ENCODE measurements at places on chromosomes 12 and 14. TPM values are rescaled to one million over a fixed set of nuclear protein-coding genes. Genes with fewer than 3 reads are reported as not detected.

DNA sequence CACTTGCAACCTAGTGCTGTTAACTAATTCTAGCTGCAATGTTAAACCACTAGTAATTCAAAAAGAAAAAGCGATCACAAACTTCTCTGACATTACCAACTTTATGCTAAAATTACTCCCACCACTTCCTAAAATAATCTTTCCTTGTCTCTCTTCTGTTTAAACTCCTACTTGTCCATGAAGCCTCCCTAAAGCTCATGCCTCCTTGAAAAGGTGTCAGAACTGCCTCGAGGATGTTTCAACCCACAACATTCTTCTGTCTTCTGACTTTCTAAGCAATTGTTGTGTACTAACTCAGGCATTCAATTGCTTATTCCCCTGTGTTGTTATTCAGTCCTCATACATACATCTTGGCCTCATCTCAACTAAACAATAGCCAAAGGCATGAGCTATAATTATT, 5.9 kb downstream of the GNPTAB start:
- no peaks in the 10 kb centered on the region for H3K36me3 ChIP-seq
- no peak overlapping the region for H3K4me3 ChIP-seq
- no peak overlapping the region for H3K27ac ChIP-seq
- no peak for DNase-seq
- no peaks in the 10 kb centered on the region for H3K27me3 ChIP-seq

GRCh38 chr14:101359221-101360053, 201.9 kb upstream of the DIO3 start:
- H3K4me3 ChIP-seq = no peak overlapping the region
- no peaks in the 10 kb centered on the region for H3K27me3 ChIP-seq
- H3K27ac ChIP-seq = peak overlapping the region; percentile 71
- no peak for DNase-seq
- H3K4me1 ChIP-seq = peaks cover 5% of the 10 kb centered on the region

- H3K27me3 ChIP-seq = no peaks in the 10 kb centered on the region
- no peak overlapping the region for H3K27ac ChIP-seq
- no peaks in the 10 kb centered on the region for H3K36me3 ChIP-seq
- H3K4me3 ChIP-seq = no peak overlapping the region
- DNase-seq = no peak
- H3K4me1 ChIP-seq = no peaks in the 10 kb centered on the region
Measured at GRCh38 chr12:24487606-24488005, 461.3 kb downstream of the BCAT1 start.

GRCh38 chr12:25058012-25058411, 109.1 kb upstream of the BCAT1 start:
- no peak overlapping the region for H3K4me3 ChIP-seq
- no peak for DNase-seq
- no peaks in the 10 kb centered on the region for H3K36me3 ChIP-seq
- no peaks in the 10 kb centered on the region for H3K27me3 ChIP-seq
- H3K4me1 ChIP-seq = peaks cover 8% of the 10 kb centered on the region

GRCh38 chr12:107590814-107591375, 94.7 kb upstream of the PWP1 start:
- H3K4me1 ChIP-seq = no peaks in the 10 kb centered on the region
- no peaks in the 10 kb centered on the region for H3K36me3 ChIP-seq
- no peak for DNase-seq

GRCh38 chr12:51442324-51442723, 17.7 kb downstream of the SLC4A8 start:
- no peaks in the 10 kb centered on the region for H3K4me1 ChIP-seq
- H3K27me3 ChIP-seq = no peaks in the 10 kb centered on the region
- no peaks in the 10 kb centered on the region for H3K36me3 ChIP-seq
- DNase-seq = no peak
- H3K27ac ChIP-seq = no peak overlapping the region

DNA sequence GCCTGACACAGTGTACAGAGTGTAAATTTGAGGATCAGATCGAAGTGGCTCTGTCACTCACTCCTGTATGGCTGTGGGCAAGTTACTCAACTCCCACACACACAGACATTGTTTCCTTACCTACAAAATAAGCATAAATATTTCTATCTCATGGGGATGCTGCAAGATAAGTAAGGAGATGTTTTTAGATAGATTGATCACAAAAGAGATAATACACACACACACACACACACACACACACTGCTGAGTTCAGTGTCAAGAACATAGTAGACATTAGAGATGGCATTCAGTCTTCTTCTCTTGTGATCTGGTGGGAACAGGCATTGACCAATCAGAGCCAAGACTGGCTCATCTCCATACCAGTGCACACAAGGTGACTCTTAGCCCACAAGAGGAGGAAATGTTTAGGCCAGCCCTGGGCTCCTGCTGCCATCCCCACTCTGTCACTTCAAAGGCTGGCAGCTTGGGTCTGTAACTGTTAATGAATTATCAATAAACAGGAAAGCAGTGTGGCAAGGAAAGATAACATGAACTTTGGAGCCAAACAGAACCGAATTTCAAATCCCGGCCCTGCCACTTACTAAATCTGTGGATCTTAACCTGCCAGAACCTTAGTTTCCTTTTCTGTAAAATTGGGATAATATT, 3.4 kb upstream of the RNASE8 start:
- H3K4me3 ChIP-seq = no peak overlapping the region
- peaks cover 7% of the 10 kb centered on the region for H3K4me1 ChIP-seq
- no peaks in the 10 kb centered on the region for H3K36me3 ChIP-seq
- no peak for DNase-seq
- H3K27me3 ChIP-seq = no peaks in the 10 kb centered on the region

DNA sequence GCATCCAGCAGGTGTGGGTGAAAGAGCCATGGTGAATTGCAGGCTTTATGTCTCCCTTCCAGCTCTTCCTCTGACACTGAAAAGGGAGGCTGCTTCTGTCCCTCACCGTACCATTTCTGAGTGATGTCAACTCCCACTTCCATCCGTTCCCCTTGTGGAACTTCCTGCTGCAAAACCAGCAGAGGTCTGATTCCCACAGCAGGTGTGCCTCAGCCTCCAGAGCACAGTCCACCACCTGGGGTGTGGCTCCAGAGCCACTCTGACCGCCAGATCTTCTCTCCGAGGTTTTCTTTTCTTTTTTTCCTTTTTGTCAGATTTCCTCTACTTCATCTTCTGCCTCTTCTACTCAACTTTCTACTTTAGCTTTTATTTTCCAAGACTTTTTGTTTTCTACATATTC, 62.7 kb downstream of the CDC42BPB start:
- no peaks in the 10 kb centered on the region for H3K4me1 ChIP-seq
- no peak for DNase-seq

GRCh38 chr12:62653740-62654139, 187.1 kb downstream of the MON2 start:
- H3K4me3 ChIP-seq = no peak overlapping the region
- H3K4me1 ChIP-seq = no peaks in the 10 kb centered on the region
- no peaks in the 10 kb centered on the region for H3K27me3 ChIP-seq
- no peak for DNase-seq

- H3K4me3 ChIP-seq = peak overlapping the region; percentile 76
- H3K36me3 ChIP-seq = no peaks in the 10 kb centered on the region
- H3K27ac ChIP-seq = peak overlapping the region; percentile 94
- peak; percentile 57 for DNase-seq
- H3K4me1 ChIP-seq = peaks cover 63% of the 10 kb centered on the region
- no peaks in the 10 kb centered on the region for H3K27me3 ChIP-seq
Measured at GRCh38 chr14:92513966-92514843, 624 bp downstream of the RIN3 start.

The PXN gene
- 105 TPM for total RNA-seq

The GPR84 gene
- 0.65 TPM for total RNA-seq

The AMIGO2 gene
- total RNA-seq = 40.2 TPM
